Osteocyte (in vitro differentiated cells): ENCODE measurements at places on chromosomes 7 and 10. TPM values are rescaled to one million over a fixed set of nuclear protein-coding genes. Genes with fewer than 3 reads are reported as not detected.

The CACNB2 gene
- 0.43 TPM in 1 of 2 replicates, not detected in the other for total RNA-seq

The NKX2-3 gene
- total RNA-seq: not detected in 2 replicates

The UTF1 gene
- total RNA-seq: not detected in 2 replicates

The OR2A1 gene
- not detected in 2 replicates for total RNA-seq

The WIPF3 gene
- not detected in 2 replicates for total RNA-seq

The ADAP1 gene
- total RNA-seq: 5.8 and 7.0 TPM in 2 replicates

The CDK1 gene
- 12.6 and 13.1 TPM in 2 replicates for total RNA-seq

The AGR2 gene
- not detected in 2 replicates for total RNA-seq

The AKR1D1 gene
- not detected in 2 replicates for total RNA-seq

The PDZD8 gene
- total RNA-seq: 32.9 and 39.0 TPM in 2 replicates

The GATA3 gene
- total RNA-seq: not detected in 2 replicates

The VPS37D gene
- total RNA-seq: 5.0 and 6.2 TPM in 2 replicates

The LDB3 gene
- 0.37 and 0.46 TPM in 2 replicates for total RNA-seq

The ASIC3 gene
- 3.6 and 5.8 TPM in 2 replicates for total RNA-seq

The AKR1C8 gene
- not detected in 2 replicates for total RNA-seq

The RPP30 gene
- 31.8 and 32.8 TPM in 2 replicates for total RNA-seq

The SPDYE1 gene
- total RNA-seq: not detected in 2 replicates

The TRIM73 gene
- total RNA-seq: 3.2 and 7.4 TPM in 2 replicates

The ORAI2 gene
- 46.3 and 47.8 TPM in 2 replicates for total RNA-seq

The GNAT3 gene
- not detected in 2 replicates for total RNA-seq

The CYTH3 gene
- 63.9 and 66.6 TPM in 2 replicates for total RNA-seq

The OPN1SW gene
- not detected in 2 replicates for total RNA-seq

The SUPV3L1 gene
- total RNA-seq: 27.3 and 30.5 TPM in 2 replicates

The ATAD1 gene
- 61.1 and 63.2 TPM in 2 replicates for total RNA-seq

The ZPBP gene
- not detected in 2 replicates for total RNA-seq

The SPDYE8 gene
- not detected in 2 replicates for total RNA-seq

The ZNF425 gene
- total RNA-seq: 5.9 and 6.2 TPM in 2 replicates

The CPVL gene
- 2.0 and 2.4 TPM in 2 replicates for total RNA-seq

The ASZ1 gene
- not detected in 2 replicates for total RNA-seq

The SPDYE16 gene
- not detected in 2 replicates for total RNA-seq

The TMEM196 gene
- not detected in 2 replicates for total RNA-seq

The UPK3BL2 gene
- 7.9 and 11.0 TPM in 2 replicates for total RNA-seq

The ERLIN1 gene
- total RNA-seq: 28.2 and 34.4 TPM in 2 replicates

The CNPY1 gene
- not detected in 2 replicates for total RNA-seq

The CPED1 gene
- 3.4 and 3.9 TPM in 2 replicates for total RNA-seq
